Lung (tissue), 17 donors: ENCODE measurements at places on chromosomes 5 and 9. TPM values are rescaled to one million over a fixed set of nuclear protein-coding genes. Genes with fewer than 3 reads are reported as not detected.

DRD1 gene
- polyA plus RNA-seq, result 0.23 TPM

DNA sequence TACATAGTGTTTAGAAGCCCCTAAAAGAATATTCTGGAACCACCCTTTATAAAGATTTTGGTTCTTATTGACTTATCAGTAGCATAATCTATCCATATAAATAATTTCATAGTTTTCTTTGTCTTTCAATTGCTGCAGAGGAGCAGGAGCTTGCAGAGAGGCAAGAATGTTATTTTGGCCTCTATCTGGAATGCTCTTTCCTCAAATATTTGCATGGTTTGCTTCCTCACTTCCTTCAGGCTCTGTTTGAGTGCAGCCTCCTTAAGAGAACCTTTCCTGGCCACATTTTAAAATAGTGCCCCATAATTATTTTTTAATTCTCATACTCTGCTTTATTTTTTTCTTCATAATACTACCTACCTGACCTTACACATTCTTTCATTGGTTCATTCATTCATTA, 1.5 kb downstream of the C5 start:
- peak; percentile 22 for DNase-seq

DNA sequence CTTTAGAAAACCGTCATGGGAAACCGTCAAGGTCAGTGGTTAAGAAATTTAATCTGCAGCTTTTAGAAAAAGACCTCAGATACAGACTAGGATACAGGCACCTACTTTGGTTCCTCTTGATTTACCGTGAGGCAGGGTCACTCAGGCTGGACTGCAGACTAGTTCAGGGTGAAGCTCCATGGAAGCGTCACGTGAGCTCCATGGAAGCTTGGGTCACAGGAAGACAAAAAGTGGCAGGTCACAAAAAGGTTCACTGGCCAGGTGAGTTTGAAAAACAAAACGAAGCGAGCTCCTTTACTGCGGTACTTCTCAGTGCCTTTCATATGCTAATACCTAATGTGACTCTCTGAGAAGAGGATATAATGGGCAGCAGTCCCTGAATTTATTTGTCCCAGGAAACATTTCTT, 43.0 kb downstream of the PRRC2B start:
- DNase-seq, result no peak

GRCh38 chr9:357560-357959, 142.9 kb downstream of the DOCK8 start:
- no peak for DNase-seq

SLC34A1 gene
- not detected for polyA plus RNA-seq

DNA sequence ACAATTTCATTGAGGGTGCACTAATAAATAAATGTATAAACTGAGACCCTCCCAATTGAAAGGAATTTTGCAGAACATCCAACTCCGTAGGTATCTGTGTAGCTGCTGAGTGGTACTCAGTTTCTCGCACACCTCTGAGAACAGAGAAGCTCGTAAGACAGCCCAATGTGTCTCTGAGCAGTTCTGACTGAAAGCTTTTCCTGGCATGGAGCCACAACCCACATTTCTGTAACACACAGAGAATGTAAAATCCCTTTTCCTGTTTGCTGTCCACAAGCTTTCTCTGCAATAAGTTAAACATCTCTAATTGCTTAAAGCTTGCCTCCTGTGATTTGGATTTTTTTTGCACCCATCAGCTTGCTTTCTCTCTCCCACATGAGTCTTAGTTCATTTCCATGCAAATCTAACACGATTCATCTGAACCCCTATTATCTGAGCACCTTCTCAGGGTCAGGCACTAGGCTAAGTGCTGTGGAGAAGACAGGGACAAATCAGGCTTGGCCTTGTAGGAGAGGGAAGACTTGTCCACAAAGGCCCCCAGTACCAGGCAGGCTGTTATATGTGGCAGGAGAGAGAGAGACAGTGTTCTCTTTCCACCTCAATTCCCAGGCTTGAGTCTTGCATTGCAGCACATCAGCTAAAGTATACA, 44.2 kb upstream of the COL15A1 start:
- peak; percentile 67 for DNase-seq

DNA sequence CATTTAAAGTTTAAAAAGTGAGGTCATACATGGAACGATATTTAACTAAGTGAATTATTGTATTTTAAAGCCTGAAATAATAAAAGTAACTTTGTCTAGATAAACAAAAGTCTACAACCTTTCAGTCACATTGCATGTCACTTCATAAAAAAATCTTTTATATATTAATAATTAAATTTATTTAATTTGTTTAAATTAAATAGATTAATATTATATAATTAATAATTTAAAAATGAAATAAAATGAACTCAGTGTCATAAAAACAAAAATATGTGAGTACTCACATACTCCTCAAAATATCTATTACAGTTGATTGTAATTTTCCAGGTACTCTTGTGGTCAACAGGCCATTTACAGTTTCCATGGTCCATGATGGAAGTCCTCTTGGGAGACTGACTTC, 11.2 kb downstream of the GABRG2 start:
- DNase-seq, result no peak

- DNase-seq, result no peak
These were observed 390.3 kb downstream of the GADD45G start for GRCh38 chr9:89994988-89995613.

FUBP3 gene
- 22.9 TPM for polyA plus RNA-seq

- no peak for DNase-seq
These were observed 617.9 kb upstream of the CTNND2 start for GRCh38 chr5:12522116-12522515.

DNA sequence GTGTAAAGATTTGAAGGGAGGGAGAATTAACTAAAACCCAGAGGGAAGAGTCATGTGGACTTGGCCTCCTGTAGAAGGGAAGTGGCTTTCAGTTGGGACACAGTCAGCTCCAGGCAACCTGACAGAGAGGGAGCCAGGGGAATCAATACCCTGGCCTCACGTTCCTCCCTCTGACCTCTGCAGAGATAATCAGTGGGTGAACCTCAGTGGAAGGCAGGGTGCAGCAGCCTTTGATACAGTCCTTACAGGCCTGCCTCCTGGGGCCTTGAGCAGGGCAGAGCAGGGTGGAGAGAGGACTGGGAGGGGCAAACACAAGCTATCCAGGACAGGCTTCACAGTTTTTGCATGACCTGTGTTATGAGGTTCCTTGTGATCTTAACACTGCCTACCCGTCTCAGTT, 61.9 kb upstream of the GPBP1 start:
- no peak for DNase-seq

UIMC1 gene
- 21.9 TPM for polyA plus RNA-seq

DNA sequence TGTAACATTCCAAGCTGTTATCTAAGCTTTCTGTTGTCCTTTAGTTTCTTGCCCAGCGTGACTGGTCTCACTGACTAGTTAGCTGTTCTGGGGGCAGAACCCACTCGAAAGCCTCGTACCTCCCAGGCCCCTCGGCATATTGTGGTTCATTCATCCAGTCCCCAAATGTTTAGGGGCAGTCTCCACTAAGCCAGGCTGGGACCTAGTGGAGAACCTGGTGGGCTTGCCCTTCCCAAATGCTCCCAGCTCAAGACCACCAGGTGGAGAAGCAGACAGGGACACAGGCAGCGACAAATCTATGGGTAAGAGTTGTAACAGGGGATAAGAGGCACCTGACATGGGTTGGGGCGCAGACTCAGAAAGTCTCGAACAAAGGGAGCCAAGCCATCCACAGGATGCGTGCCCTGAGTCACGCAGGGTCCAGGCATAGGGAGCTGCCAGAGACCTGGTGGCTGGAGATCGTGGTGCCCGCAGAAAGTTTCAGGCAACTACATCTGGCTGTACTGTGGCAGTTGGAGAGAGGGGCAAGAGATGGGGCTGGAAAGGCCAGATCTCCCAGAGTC, 851 bp upstream of the EEIG1 start:
- DNase-seq, result no peak

ENHO gene
- polyA plus RNA-seq, result 0.29 TPM

- DNase-seq, result no peak
These were observed 6.0 kb downstream of the SLC46A2 start for GRCh38 chr9:112884721-112885120.

DNA sequence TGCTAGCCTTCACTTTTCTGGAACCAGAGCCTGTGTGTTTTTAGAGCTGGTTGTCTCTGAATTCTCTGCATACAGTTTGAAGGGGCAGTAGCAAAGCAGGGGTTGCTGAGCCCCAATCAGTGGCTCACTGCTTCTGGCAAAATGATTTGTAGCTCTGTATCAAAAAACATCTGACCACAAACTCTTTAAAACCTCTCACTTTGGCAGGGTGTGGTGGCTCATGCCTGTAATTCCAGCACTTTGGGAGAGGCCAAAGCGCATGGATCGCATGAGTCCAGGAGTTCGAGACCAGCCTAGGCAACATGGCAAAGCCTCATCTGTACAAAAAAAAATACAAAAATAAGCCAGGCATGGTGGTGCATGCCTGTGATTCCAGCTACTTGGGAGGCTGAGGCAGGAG, 28.3 kb upstream of the APC start:
- DNase-seq, result no peak

DNA sequence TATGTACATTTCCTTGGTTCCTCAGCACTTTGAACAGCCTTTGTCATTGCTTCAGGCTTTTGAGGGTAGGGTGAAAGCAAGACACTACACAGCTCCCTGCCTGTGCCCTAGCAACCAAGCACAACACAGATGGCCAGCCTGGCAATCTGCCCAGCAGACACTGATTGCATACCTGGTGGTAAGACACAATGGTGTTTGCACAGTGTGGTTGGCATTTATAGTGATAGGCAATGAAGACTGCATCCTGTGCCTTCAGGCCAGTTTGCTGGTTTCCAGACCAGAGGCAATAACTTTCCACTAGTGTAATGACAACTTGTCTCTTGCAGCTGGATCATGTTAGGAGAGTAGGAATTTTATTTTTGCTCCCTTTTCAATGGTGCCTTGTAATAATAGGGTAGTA, 144.5 kb upstream of the TNC start:
- peak; percentile 86 for DNase-seq

EFNA5 gene
- polyA plus RNA-seq, result 3.2 TPM

DNA sequence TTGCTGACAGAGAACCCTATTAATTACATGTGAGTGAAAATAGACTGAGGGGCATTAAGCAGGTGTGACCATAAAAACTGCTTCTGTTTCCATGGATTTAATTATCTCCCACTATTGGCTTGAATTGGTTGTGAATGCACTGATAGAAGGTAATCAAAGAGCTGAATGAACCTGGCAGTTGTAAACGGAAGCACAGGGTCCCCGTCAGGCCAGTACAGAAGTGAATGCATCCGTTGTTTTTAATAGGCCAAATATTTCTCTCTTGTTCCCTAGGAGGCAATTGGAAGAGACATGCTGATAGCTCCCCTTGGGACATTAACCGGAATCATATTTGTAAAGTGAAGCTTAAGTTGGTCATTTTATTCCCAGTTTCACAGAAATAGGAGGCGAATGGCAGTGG, 147.0 kb downstream of the CAVIN4 start:
- no peak for DNase-seq

DNA sequence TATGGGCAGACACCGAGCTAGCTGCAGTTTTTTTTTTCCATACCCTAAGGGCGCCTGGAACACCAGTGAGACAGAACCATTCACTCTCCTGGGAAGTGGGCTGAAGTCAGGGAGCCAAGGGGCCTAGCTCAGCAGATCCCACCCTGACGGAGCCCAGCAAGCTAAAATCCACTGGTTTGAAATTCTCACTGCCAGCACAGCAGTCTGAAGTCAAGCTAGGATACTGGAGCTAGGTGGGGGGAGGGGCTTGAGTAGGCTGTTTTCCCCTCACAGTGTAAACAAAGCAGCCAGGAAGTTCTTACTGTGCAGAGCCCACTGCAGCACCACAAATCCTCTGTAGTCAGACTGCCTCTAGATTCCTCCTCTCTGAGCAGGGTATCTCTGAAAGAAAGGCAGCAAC, 151.7 kb upstream of the HCN1 start:
- DNase-seq, result no peak

PCDHA6 gene
- 0.20 TPM for polyA plus RNA-seq

SPINK1 gene
- polyA plus RNA-seq, result 20.2 TPM

DNA sequence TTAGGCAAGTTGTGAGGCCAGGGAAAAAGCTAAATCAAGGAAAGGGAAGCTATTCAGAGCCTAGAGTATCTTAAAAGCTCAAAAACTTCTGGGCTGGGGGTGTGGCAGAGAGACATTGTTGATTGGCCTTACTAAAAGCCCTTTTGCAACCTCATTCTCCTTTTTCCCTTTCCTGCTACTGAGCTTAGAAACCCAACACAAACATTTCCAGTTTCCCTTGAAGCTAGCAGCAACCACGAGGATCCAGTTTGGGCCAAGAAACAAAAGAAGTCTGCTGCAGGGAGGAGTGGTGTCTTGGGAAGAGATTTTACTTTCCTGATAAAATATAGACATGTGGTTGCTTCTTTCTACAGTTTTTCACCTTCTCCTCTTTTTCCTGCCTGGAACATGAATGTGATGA, 135.5 kb upstream of the KLF9 start:
- no peak for DNase-seq

SLC12A7 gene
- polyA plus RNA-seq, result 36.9 TPM

DNA sequence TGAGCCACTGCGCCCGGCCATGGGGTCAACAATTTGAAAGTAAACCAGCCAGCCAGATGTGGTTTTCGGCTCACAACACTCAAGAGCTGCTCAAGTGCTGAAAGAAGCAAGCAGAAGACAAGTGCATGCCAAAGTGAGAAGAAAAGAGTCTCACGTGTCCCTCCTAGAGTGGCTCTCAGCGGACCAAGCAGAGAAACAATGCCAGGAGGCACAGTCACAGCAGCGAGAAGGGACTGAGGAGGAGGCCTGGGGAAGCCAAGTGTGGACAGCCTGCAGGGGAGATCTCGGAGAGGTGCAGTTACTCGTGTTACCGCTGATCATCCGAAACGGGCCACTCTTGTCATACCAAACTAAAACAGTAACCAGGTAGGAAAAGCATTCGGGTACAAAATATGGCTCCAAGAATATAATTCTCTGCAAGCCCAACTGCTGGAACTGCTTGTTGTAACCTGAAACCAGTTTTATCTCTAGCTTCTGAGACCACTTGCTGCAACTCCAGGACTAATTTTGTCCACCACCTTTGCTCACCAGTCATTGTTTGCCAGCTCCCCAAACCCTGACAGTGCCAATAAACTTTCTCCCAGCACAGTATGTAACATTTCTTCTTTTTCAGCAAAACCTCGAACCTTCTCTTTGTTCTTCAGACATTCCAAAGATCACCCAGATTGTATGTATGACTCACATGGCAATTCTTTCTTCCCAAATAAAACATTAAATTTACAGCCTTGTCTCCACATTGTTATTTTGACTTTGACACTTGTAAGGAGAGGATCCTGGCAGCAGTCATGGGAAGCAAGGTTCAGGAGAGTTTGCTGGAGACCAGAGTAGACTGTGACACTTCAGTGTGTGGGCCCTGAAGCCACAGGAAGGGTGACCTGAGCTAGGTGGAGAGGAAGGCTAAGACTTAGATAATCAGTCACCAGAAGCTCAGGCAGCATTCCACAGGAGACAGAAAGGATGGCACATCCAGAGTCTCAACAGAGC, 6.3 kb downstream of the SLC35D2 start:
- DNase-seq, result peak; percentile 26

GRCh38 chr9:20436476-20437195, 185.7 kb downstream of the MLLT3 start:
- no peak for DNase-seq

PCDHA8 gene
- 0.14 TPM for polyA plus RNA-seq

DNA sequence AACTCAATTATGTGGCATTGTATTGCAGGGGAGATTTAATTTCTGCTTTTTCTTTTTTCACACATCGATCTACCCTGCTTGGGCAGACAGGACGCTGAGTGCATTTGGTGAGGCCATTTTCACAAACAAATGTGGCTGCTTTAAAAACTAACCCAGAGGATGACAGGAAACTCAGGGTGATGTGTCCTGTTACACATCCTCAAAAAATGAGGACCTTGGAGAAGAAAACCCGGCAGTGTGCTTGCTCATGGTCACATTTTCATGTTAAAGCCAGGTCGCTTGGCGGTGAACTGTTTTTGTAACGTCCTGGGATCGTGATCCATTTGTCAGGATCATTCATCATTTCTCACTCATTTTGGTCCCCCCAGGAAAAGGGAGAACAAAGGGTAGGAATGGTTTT, 478.3 kb upstream of the ADAMTS16 start:
- no peak for DNase-seq

TAF1L gene
- polyA plus RNA-seq, result 0.01 TPM

SPATA31A3 gene
- polyA plus RNA-seq, result not detected
